CD14-positive monocyte (primary cell): ENCODE measurements at places on chromosomes 13 and 19. TPM values are rescaled to one million over a fixed set of nuclear protein-coding genes. Genes with fewer than 3 reads are reported as not detected.

GRCh38 chr19:29121684-29122083 is 91.3 kb downstream of the UQCRFS1 start:
- no peak overlapping the region for H3K4me3 ChIP-seq
- H3K27ac ChIP-seq: no peak overlapping the region
- no peaks in the 10 kb centered on the region for H3K36me3 ChIP-seq
- no peaks in the 10 kb centered on the region for H3K27me3 ChIP-seq

The SKA3 gene
- polyA plus RNA-seq: 0.12 TPM in 1 of 2 replicates, not detected in the other

- no peak for DNase-seq
- H3K36me3 ChIP-seq: no peaks in the 10 kb centered on the region
- no peaks in the 10 kb centered on the region for H3K4me1 ChIP-seq
Observed at GRCh38 chr19:50522881-50523280, 9.2 kb upstream of the ASPDH start.

GRCh38 chr19:953445-954271 is 27.8 kb downstream of the ARID3A start:
- H3K4me1 ChIP-seq: peaks cover 26% of the 10 kb centered on the region
- DNase-seq: no peak
- H3K36me3 ChIP-seq: no peaks in the 10 kb centered on the region
- no peak overlapping the region for H3K4me3 ChIP-seq

The SRRM5 gene
- not detected for polyA plus RNA-seq
